ENCODE measurements at places on chromosomes 6 and 20.

DNA sequence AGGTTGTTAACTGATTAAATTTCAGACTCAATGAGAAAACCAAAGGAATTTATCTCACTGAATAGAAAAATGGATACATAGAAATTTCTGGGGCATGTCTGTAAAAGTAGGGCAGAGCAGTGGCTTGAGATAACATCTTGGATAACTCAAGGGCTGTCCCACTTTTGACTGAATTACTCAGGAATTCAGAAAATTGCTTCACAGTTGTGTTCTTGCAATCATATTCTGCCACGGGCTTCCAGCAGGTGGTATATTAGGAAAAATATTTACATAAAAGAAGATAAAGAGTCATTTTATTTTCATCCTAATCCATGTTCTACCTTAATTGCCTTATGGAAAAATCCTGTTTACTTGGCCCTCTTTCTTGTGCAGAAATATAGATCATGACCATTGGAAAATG, 156.4 kb upstream of the AKIRIN2 start:
- no peak for DNase-seq

DNA sequence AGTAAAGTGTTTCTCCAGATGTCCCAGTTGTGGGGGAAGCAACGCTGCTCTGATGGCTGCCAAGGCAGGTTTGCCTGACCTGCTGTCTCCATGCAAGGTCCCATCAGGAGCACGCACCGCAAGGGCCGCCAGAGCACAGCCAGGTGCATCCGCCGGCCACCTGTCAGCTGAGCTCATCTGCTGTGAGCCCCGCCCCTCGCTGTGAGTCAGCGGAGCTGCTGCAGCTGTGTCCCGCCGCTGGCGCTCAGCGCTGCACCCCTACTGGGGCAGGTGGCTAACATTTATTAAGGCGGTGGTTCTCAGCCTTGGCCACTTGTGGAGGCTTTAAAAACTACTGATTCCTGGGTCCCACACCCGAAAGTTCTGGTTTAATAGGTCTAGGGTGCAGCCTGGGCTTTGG, 225.7 kb downstream of the UST start:
- no peak for DNase-seq

GRCh38 chr20:21357844-21358243, 39.5 kb downstream of the NKX2-4 start:
- no peak for DNase-seq

GRCh38 chr6:41040940-41041536, 1.2 kb upstream of the TSPO2 start:
- no peak for DNase-seq

GRCh38 chr6:11805259-11806053, 26.9 kb upstream of the ADTRP start:
- no peak for DNase-seq

Data from ACHN (cell line).